ENCODE measurements at places on chromosomes 5 and 9. TPM values are rescaled to one million over a fixed set of nuclear protein-coding genes. Genes with fewer than 3 reads are reported as not detected.

DNA sequence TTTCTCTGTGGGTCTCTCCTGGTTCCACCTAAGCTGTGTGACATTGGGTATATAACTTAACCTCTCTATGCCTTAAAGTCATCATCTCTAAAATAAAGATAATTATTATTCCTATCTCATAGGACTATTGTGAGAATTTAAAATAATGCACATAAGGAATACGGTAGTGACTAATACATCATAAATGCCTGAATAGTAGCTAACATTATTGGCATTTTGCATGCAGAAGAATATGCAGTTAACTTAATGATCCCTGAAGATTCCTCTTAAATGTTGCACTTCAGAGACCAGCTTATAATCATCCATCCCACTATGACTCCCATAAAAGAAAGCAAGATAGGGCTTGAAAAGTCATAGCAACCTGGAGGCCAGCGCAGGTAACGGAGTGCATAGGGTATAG, 32.4 kb downstream of the OXCT1 start:
- DNase-seq = no peak

The S1PR3 gene
- 3.3 TPM for total RNA-seq

The NFIB gene
- total RNA-seq = 13.3 TPM

DNA sequence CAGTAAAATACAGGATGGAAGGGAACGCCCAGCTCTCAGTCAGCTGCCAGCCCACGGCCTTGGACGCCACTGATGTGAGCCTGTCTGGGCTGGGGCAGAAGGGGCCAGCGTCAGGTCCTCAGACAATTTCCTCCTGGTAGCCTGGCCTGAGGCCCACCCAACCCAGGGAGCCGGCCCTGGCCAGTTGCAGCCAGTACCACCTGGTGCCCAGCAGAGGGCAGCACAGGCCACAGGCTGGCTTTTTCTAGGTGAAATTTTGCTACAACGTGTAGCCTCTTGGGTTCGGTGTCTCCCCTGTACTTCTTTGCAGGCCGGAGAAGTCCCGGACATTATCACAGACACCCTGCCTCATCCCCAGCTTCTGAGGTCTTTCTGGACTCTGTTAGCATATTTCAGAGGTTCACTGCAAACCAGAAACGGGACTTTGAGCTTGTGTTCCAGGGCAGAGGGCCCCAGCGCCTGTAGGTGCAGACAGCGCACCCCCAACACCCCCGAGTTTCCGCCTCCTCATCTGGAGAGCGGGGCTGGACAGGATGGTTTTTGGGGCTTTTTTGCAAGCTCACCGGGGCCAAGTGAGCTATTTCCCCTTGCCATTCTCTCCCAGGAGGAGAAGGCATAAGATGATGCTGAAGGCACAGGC, 45.9 kb upstream of the KCNMB1 start:
- DNase-seq = peak; percentile 82

The SUSD1 gene
- 8.1 TPM for total RNA-seq
